Left lung (tissue), 14 donors: ENCODE measurements at places on chromosomes 1 and 21. TPM values are rescaled to one million over a fixed set of nuclear protein-coding genes. Genes with fewer than 3 reads are reported as not detected.

DNA sequence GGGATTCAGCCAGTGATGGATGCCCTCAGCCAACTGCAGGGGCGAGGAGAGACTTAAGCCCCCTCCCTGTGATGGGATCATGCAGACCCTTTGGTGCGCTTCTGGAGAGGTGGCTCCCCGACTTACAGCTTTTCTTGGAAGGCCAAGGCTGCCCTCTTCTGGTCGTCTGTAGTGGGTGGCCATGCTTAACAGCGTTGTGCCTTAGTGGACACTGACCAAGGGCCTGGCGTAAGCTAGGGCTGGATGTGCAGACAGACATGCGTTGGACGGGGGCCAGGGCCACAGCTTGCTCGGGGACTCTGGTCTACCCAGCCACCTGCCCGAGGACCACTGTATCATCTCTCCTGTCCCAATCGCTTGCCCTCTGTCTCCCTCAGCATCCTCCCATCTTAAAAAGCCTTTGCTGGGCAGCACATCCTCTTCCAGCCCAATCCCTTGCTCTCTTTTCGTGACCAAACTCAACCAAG, 5.5 kb downstream of the AZIN2 start:
- H3K27ac ChIP-seq, result no peak overlapping the region
- no peak overlapping the region for H3K4me3 ChIP-seq
- peak; percentile 74 for DNase-seq

GRCh38 chr21:33975548-33976081, 60.0 kb upstream of the ATP5PO start:
- H3K4me3 ChIP-seq, result no peak overlapping the region
- H3K36me3 ChIP-seq, result no peaks in the 10 kb centered on the region
- H3K27me3 ChIP-seq, result no peaks in the 10 kb centered on the region
- peak overlapping the region; percentile 52 for H3K27ac ChIP-seq
- DNase-seq, result no peak

DNA sequence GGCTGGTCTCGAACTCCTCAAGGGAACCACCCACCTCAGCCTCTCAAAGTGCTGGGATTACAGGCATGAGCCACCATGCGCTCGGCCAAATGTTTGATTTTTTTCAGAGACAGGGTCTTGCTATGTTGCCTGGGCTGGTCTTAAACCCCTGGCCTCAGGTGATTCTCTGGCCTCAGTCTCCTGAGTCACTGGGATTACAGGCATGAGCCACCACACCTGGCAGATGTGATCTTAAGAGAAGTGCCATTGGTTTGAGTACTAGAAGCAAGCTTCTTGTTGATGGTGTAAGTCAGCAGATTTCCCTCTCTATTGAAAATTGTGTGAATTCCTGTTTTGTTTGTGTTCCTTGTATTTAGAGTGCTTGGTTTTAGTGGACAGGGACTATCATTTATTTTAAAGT, 5.2 kb downstream of the CAP1 start:
- no peak for DNase-seq
- H3K27me3 ChIP-seq, result no peaks in the 10 kb centered on the region
- H3K27ac ChIP-seq, result peak overlapping the region; percentile 53
- H3K4me3 ChIP-seq, result no peak overlapping the region
- peaks cover 96% of the 10 kb centered on the region for H3K4me1 ChIP-seq

DNA sequence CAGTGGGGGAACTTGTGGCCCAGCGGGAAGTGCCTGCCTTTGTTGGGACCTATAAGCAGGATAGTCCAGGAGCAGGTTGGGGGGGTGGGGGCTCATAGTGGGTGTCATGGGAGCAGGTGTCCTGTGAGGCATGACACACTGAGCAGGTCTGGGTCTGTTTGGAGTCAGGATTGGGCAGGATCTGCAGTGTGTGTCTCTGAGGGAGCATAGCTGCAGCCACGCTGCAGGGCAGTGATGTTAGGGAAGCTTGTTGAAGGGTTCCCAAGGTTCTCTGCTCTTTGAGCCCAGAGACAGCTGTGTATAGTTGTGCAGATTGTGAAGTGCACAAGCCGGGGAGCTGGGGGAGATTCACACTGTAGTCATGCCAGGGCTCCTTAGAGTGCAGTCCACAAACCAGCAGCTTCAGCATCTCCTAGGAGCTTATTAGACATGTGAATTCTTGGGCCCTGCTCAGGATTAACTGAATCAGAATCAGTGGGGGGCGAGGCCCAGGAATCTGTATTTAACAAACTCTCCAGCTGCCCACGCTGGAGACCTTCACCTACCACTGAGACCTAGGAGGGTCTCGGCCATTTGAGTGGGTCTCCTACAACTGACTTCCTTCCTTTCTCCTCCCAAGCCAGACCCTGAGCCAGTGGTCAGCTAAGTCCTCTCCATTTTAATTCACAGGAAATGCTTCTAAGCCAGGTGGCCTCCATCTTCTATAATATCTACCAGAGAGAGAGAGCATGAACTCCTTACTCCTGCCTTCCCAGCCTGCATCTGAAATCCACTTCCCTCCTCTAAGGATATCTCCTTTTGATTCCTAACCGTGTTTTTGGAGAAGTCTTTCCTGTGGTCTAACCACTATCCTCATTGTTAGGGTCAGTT, 11.1 kb downstream of the INSRR start:
- no peaks in the 10 kb centered on the region for H3K36me3 ChIP-seq
- peaks cover 5% of the 10 kb centered on the region for H3K4me1 ChIP-seq
- peaks cover 43% of the 10 kb centered on the region for H3K27me3 ChIP-seq
- H3K4me3 ChIP-seq, result no peak overlapping the region

DNA sequence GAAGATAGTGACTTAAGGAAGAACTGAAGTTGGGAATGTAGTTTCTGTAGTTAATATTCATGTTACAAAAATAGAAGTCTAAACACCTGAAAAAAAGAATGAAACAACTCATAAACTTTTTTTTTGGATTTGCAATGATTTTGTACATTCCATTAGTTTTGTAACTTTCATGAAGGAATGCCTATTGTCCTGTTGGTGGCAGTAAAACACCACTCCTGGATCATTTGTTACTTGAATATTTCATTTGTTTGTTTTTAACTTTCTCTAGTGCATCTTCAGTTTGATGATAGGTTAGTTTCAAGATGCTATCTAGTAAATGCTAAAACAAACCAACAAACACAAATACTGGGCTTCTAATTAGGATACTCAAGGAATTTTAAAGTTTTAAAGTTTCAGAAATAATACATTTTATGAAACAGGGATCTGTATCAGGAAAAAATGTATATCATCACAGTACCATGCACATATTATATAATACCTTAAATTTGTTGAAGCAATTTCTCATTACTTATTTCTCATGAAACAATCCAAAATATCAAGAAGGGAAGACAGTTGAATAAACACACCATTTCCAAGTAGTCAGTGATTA, 229.7 kb upstream of the CACYBP start:
- no peaks in the 10 kb centered on the region for H3K4me1 ChIP-seq
- H3K4me3 ChIP-seq, result no peak overlapping the region
- peak; percentile 30 for DNase-seq

DNA sequence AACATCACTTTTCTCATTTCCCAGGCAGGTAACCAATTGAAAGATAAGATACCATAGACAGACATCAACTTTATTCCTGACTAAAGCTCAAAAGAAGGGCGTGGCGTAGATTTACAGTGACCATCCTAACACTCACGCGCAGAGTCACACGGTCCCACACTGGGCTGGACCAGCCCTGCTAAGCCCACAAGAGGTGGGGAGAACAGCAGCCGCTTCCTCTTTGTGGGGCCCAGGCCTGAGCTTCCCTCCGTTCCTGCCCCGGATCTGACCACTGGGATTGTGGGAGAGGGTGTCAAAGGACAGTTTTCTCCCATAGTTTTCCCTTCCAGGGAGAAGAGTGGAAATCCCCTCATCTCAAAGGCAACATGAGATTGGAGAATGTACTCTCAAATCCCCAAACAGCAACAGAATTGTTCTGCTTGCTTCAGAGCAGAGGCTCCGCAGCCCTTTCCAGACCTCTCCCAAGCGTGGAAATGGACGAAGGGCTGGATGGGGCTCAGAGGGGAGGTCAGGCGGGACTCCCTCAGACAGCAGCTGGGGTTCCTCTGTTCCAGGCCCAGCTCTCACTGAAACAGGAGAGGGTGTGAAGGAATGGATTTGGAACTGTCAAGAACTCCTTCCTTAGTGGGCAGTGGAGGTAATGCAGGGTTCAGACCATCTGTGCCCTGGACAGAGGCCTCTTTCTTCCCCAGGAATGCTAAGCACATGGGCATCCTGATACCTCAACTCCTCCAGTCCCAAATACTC, 33.7 kb downstream of the L1TD1 start:
- no peak for DNase-seq
- H3K27me3 ChIP-seq, result no peaks in the 10 kb centered on the region
- no peaks in the 10 kb centered on the region for H3K36me3 ChIP-seq
- no peaks in the 10 kb centered on the region for H3K4me1 ChIP-seq

GRCh38 chr1:3033040-3033789, 11.9 kb downstream of the ACTRT2 start:
- H3K4me3 ChIP-seq, result no peak overlapping the region
- no peaks in the 10 kb centered on the region for H3K36me3 ChIP-seq
- no peak overlapping the region for H3K27ac ChIP-seq
- no peaks in the 10 kb centered on the region for H3K4me1 ChIP-seq

DNA sequence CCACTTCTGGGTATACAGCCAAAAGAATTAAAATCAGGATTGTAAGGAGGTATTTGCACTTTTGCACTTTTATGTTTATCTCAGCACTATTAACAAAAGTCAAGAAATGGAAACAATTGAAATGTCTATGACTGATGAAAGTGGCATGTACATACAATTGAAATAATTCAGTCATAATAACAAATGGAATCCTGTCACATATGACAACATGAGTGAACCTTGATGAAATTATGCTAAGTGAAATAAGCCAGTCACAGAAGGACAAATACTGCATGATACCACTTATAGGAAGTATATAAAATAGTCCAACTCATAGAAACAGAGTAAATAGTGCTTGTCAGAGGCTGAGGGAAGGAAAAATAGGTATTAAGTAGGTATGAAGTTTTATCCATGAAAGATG, 3.4 kb upstream of the SPTA1 start:
- H3K36me3 ChIP-seq, result no peaks in the 10 kb centered on the region
- no peak overlapping the region for H3K4me3 ChIP-seq
- H3K27ac ChIP-seq, result no peak overlapping the region
- DNase-seq, result no peak
- H3K27me3 ChIP-seq, result no peaks in the 10 kb centered on the region
- H3K4me1 ChIP-seq, result no peaks in the 10 kb centered on the region

DNA sequence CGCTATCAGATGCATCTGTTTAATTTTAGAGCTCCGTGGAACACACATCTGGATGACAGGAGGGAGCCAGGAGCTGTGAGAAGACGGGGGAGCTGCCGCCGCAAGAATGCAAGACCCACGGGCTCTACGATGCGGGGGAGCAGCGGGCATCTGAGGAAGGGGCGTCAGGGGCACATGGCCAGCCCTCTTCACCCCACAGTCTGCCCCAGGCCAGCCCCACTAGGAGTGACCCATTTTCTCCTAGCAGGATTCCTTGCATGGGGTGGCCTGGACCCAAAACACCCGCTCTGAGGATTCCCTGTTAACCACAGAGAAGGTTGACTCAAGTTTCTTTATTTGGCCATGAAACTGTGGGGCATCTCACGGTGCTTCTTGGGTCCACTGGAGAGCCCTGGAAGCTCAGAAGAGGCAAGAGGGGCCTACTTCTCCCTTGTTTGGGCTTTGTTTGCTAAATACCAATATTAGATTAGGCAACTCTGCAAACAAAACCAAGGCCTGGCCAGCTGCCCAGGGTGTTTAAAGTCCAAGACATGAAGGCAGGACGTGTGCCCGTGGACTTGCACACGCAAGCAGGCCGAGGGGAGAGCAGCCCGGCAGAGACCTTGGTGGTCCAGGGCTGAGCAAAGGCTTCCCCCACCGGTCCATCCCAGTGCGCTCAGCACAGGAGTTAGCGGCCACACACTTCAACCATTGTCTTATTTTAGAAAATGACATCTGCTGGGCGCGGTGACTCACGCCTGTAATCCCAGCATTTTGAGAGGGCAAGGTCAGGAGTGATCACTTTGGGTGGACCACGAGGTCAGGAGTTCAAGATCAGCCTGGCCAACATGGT, 89.8 kb downstream of the DHRS3 start:
- H3K27ac ChIP-seq, result peak overlapping the region; percentile 24
- H3K4me3 ChIP-seq, result no peak overlapping the region
- DNase-seq, result peak; percentile 86
- no peaks in the 10 kb centered on the region for H3K36me3 ChIP-seq

Gene GJA5
- 109 TPM for total RNA-seq

Gene DCST1
- total RNA-seq, result not detected

Gene ZNF683
- 0.86 TPM for total RNA-seq

DNA sequence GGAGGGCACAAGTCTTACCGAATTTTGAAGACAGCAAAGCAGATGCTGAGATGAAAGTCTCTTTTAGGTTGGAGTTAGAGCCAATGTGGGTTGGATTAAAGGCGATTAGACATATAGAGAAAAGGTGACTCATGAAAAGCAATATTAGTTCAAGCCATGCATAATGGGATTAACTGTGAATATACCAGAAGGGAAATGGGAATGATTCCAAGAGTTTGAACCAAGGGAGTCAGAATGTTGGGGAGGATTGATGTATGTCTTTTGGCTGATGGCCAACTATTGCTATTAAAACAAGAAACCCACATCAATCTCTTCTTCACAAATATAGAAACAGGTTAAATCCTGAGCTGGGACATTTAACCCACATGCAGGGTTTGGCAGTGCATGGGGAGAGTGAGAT, 1.2 kb downstream of the HMGCS2 start:
- no peaks in the 10 kb centered on the region for H3K36me3 ChIP-seq
- DNase-seq, result no peak
- H3K4me3 ChIP-seq, result no peak overlapping the region

DNA sequence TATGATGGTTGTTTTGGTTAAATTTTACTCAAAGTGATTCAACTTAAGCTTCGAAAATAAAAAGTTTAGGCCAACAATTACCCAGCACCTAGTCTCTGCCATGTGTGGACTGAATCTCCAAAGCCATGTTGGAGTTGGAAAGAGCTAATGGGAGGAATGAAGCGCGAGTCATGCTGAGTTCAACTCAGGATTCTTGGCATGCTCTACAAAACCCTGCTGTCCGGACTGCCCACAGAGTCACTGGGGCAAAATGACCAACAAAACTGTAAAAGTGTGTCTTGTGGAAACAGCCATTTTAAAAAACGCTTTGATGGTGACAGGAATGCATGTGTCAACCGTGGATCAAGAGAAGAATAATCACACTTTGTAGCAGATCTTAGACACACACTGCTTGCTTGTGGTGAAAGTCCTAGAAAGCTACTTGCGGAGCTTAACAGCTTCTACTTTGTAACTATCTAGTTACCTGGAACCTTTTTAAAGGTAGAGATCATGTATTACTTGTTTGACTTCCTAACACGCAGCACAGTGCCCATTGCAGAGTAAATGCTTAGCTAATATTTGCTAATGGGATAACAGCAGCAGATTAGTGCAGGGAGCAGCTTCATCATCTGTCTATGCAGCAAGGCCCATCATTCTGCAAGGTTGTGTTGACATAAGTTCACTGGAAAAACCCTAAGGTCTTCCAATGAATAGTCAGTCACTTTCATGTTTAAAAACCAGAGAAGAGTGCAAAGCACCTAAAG, 7.0 kb upstream of the GBP6 start:
- no peak overlapping the region for H3K4me3 ChIP-seq
- no peak for DNase-seq
- peaks cover 20% of the 10 kb centered on the region for H3K4me1 ChIP-seq
- H3K36me3 ChIP-seq, result no peaks in the 10 kb centered on the region
- H3K27me3 ChIP-seq, result no peaks in the 10 kb centered on the region

GRCh38 chr1:67863637-67864036, 30.4 kb upstream of the GNG12 start:
- no peak for DNase-seq
- H3K36me3 ChIP-seq, result no peaks in the 10 kb centered on the region
- no peak overlapping the region for H3K27ac ChIP-seq
- no peak overlapping the region for H3K4me3 ChIP-seq
- H3K27me3 ChIP-seq, result no peaks in the 10 kb centered on the region

- H3K36me3 ChIP-seq, result no peaks in the 10 kb centered on the region
- peaks cover 18% of the 10 kb centered on the region for H3K27me3 ChIP-seq
- no peaks in the 10 kb centered on the region for H3K4me1 ChIP-seq
- H3K4me3 ChIP-seq, result no peak overlapping the region
These were observed 37.0 kb downstream of the CAPN8 start for GRCh38 chr1:223628233-223629125.
